Brain (organoid and tissue), 16 donors: ENCODE measurements at places on chromosomes 7 and 10.
A peak's percentile ranks its signal among the peaks of the same experiment; 100 is the strongest.

DNA sequence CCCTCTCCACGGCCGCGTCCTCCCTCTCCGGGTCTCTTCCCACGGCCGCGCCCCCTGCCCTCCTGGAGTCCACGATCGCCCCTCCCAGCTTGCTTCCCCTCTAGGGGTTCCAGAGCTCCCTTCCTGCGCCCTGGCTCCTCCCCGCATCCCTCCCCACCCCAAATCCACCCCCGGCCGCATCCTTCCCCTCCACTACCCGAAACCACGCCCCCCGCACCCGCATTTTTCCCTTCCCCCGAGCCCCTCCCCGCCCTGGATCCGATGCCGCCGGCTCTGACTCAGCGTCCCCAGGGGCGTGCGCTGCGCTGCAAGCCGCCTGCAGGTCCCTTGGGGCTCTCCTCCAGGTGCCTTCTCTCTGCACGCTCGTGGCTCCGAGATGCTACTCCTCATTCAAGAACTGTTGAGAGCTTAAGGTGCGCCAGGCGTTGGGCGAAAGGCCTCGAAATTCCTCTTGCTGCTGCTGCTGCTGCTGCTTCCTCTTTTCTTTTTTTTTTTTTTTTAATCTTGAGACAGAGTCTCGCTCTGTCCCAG lies 372 bp upstream of the TMEM130 start:
- peak; percentile 89 for DNase-seq

DNA sequence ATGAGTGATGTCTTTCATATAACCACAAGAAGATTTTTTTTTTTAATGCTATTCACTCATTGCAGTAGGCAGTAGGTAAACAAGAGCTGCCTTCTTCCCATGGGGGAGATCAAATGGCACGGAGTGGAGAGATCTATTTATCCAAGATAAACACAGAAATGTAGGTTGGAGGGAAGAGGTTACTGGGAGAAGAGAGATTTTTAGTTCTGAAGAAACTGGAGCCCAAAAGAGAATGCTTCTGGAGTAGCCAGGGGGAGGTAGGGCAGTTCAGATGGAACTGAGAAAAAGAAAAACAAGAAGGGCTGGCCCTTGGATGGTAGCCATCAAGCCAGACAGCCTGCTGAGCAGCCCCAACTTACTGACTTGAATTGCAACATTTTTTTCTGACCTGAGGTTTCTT lies 270.1 kb upstream of the TPK1 start:
- DNase-seq, result no peak

DNA sequence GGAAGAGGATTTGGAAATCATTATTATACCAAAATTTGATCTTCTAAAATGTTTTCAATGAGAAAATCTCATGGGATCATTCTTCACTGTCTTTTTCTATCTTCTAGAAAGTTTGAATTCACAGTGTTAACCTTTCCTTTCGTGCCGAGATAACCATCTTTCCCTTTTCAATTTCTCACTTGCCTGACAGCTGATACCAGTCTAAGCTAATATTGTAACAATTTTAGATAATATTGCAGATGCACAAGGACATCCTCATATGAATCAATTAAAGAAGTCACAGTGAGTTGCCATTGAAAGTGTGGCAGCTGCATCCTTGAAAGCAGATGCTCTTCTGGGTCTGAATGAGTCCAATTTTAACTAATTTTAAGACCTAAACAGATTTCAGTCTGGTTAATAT lies 139.6 kb upstream of the LRGUK start:
- no peak for DNase-seq

DNA sequence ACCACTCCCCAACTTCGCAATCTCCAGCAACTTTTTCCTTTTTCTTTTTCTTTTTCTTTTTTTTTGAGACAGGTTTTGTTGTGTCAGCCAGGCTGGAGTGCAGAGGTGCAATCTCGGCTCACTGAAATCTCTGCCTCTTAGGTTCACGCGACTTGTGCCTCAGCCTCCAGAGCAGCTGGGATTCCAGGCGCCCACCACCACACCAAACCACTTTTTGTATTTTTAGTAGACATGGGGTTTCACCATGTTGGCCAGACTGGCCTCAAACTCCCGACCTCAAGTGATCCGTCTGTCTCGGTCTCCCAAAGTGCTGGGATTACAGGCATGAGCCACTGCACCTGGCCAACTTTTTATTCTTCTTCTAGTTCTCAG lies 55.0 kb downstream of the KIAA1549 start:
- DNase-seq, result no peak

DNA sequence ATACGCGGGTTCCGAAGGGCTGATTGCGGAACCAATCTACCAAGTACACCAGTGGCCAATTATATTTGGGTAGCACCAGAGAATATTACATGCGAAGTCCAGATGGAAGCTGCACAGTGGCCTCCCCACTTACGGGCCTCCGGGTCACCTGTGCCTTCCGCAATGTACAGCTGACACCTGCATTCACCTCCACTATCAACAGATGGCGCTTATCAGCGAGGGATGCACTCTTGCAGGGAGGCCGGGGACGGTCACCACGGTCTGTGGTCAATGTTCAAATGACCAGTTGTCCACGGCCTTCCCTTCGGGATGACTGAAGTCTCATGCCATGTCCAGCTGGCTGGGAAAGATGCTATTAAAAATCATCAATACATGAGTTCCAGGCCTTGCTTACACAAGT lies 47.6 kb downstream of the SLIT1 start:
- DNase-seq, result no peak

- no peak for DNase-seq
Measured at GRCh38 chr7:117338020-117338419, 15.2 kb upstream of the WNT2 start.

DNA sequence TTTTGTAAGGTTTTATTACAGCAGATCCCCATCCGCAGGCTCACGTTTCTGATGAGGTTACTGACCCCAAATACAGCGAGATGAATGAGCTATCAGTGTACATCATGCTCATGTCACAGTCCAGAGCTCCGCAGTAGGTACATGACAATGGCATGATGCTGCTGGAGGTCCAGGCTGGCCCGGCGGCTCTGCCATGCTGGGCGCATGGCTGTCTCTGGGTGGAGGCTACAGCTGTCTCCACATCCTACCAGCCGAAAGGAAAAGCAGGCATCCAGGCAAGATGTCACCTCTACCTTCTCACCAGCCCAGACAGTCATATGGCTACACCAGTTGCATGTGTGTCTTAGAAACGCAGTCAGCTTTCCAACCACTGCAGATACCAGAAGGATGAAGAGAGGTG lies 90.9 kb upstream of the RNF32 start:
- DNase-seq, result no peak

DNA sequence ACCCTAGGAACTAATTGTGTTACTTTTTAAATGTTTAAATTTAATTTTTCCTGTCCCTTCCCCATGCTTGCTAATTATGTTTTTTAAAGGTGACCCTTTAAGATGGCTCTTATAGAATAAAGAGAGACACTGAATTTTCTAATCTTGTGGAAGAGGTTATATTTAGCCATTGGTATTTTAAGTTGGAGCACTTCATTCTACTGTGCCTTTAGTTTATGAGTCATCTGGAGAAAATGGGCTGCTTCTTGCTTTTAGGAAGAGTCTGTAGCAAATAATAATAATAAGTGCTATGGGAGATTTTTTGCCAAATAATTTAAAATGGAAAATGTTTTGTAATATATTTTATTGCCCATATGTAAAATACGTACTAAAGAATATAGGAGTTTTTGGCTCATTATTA lies 139.7 kb downstream of the ADK start:
- no peak for DNase-seq

- no peak for DNase-seq
Measured at GRCh38 chr7:25549271-25549921, 321.1 kb upstream of the NPVF start.

- DNase-seq, result no peak
Measured at GRCh38 chr7:93935102-93935501, 13.6 kb downstream of the GNG11 start.

- no peak for DNase-seq
Measured at GRCh38 chr7:101922631-101923601, 105.5 kb downstream of the CUX1 start.

DNA sequence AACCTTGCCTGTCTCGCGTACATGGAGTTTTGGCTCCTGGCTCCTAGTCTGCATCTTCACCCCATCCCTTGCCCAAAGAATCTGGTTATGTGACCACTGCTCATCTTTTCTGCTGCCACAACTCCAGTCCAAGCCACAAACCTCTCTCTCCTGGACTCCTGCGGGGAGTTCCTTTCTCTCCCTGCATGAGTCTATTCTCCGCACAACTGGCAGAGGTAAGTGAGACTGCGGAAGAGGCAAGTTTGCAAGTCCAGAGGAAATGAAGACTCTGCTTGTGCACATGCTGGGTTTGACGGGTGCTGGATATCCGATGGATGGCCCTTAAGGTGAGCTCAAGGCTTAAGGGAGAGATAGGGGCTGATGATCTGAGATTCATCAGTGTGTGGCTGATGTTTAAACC lies 61.0 kb downstream of the TRUB1 start:
- no peak for DNase-seq

- DNase-seq, result no peak
Measured at GRCh38 chr7:26616235-26616634, 248.2 kb downstream of the SKAP2 start.

- DNase-seq, result peak; percentile 48
Measured at GRCh38 chr7:96354881-96355280, 33.0 kb upstream of the SLC25A13 start.

DNA sequence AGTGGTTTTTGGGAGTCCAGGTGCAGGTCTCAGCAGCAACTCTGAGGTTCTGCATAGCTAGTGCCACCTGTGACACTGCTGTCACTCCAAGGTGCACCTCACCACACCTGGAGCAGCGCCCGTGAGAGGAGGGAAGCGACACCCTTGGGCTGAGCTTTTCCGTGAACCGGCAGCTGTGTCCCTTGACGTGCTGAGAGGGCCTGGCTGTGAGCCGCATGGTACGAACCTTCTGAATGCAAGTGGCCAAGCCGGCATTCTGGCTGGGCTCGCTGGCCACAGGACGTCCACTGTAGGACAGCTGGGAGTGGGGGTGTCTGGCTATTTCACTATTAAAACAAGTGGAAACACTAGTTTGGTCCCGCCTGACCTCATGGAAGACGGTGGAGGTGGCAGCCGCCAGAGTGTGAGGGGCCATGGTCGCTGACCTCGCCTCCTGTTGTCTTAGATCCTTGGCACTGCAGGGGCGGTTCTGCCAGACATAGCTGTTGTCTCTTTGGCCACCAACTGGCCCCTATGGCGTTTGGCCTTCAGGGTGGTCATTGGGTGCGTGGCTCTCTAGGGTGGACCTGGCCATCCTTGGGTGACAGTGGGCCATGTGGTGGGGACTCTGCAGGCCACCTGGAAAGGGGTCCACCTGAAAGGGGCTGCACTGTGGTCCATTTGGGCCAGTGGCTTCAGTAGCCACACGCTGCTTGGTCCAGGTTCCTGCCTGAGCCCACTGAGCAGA lies 12.9 kb downstream of the INPP5A start:
- DNase-seq, result no peak

GRCh38 chr10:110398419-110399105 lies 93.8 kb upstream of the SMNDC1 start:
- no peak for DNase-seq

DNA sequence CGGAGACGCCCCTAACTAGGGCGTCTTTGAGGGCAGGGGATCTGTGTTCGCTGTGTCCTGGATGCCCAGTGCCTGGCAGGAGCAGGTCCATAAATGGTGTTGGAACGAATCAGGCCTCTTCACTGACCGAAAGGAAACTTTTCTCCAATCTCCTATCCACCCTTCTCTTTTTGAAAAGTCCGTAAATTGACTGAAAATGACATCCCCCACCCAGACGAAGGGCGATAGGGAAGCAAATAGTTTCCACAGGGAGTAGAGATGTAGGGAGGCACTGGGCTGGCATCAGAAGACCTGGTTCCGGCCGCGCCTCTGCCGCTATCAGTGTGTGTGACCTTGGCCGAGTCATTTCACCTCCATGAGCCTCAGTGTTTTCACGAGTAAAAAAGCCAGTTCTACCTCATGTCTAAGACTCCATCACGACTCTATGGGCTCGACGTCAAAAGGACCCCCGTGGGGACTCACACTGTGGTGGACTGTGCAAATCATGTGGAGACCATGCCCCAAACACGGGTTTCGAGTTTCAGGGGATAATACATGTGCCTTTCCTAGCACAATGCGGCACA lies 497 bp upstream of the RAB11FIP2 start:
- DNase-seq, result no peak

- DNase-seq, result no peak
Measured at GRCh38 chr10:61153771-61154170, 209.8 kb upstream of the RHOBTB1 start.

DNA sequence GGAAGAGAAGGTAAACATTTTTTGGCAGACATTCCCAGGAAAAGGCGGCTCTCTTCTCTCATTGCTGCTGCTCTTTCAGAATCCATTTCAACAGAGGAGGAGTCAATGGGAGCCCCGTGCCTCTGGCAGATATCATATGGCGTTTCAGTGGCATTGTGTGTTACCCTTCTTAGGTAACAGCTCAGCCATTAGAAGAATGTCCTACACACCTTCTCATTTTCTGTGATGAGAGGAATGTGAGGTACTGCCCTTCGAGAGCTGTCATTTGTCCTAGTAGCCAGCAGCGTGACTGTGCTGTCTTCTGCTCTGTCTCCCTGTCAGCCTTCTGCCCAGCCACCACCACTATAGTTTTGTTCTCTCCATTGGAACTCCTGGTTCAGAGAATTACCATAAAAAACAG lies 102.4 kb downstream of the EGFR start:
- no peak for DNase-seq

GRCh38 chr7:96319439-96319838 lies 2.5 kb downstream of the SLC25A13 start:
- no peak for DNase-seq

GRCh38 chr7:151139791-151140190 lies 27.7 kb downstream of the GBX1 start:
- DNase-seq, result no peak

- DNase-seq, result no peak
Measured at GRCh38 chr10:16933783-16934182, 116.6 kb upstream of the RSU1 start.
